ENCODE measurements at places on chromosomes 1 and 21.

- DNase-seq = no peak
Observed at GRCh38 chr1:66585002-66585401, 51.0 kb downstream of the SGIP1 start.

GRCh38 chr1:43358121-43358745 is 548 bp upstream of the CDC20 start:
- peak; percentile 49 for DNase-seq

DNA sequence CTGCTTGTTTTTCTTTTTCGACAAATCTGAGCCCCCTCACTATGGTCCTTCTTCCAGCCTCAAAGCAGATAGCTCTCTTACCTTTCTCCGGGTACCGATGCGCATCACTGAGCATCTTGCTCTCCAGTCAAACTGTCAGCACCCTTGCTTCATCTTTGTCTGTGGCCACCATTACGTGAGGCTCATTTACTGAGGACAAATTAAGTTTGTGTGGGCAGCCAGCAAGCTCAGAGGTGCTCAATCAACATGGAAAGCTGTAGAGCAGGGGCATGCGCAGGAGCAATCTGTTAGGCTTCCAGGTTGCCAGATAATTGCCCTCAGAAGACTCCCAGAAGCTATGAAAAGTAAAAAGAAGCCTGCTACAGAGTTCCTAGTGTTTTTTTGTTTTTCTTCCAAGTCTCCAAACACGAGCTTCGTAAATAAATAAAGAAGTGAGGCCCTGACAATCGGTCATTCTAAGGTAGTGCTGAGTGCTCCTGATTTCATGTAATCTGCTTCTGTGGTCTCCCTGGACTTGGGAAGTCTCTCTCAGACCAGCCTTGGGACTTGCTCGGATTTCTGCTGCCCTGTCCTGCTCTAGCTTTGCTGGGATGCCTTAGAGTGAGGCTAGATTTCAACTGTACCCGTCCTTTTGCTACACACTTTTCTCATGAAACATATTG is 1.8 kb downstream of the C1orf53 start:
- DNase-seq = no peak

GRCh38 chr1:203063287-203063686 is 22.5 kb downstream of the MYOG start:
- no peak for DNase-seq

DNA sequence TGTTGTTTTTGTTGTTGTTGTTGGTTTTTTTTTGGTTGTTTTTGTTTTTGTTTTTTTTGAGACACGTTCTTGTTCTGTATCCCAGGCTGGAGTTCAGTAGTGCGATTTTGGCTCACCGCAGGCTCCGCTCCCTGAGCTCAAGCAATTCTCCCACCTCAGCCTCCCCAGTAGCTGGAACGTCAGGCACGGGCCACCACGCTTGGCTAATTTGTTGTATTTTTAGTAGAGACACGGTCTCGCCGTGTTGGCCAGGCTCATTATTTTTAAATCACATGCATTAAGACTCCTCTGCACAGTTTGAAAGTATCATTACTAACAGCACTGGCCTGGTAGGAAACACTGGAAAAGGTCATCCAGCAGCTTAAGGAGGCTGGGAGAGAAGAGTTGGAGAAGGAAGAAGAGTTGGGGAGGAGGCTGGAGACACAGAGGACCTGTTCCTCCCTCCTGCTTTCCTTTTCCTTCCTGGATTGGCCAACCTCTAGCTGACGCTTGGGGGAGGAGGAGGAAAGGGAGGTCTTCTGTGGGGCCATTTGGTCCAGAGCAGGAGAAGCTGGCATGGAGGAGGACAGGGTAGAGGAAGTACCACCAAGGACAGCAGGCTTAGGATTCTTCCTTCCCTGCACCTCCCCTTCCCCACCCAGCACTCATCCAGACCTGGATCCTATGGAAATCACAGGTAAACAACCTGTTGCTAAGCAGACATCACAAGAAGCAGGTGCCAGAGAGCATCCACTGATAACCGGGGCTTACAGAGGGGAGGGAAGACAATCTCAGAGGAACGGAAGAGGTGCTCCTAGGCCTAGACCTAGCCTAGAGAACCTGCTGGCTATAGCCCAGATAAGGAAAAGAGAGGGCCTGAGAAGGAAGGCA is 71.9 kb upstream of the GOLT1A start:
- no peak for DNase-seq

DNA sequence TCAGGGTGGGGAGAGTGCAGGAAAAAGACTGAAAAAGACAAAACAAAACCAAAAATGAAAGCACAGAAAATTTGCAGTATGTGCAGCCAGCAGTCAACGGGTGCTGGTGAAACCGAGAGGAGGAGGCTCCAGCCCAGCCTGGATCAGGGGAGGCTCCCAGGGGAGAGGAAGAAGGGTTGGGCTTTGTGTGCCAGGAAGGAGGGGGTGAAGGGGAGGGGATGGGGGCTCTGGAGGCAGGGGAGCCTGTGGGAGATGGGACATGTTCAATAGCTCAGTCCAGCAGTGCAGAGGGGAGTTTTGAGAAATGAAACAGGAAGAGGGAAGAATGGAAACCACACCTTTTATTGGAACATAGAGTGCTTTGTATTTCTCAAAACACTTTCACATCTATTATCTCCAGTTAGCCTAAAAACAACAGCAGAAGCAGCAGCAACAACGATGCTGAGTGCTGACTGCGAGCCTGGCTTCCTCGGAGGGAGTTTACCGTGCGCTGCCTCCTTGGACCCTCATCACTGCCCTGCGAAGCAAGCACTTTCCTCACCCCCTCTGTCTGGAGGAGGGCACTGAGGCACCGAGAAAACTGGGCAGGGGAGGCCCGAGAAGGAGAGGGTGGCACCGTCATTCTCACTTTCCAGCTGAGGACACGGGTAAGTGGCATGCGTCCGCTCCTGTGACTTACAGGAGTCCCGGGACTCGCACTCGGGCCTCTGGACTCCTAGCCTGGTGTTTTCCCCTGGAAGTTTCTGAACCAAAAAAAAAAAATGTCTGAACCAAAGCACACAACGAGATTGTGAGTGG is 62.9 kb downstream of the MDM4 start:
- DNase-seq = peak; percentile 59

DNA sequence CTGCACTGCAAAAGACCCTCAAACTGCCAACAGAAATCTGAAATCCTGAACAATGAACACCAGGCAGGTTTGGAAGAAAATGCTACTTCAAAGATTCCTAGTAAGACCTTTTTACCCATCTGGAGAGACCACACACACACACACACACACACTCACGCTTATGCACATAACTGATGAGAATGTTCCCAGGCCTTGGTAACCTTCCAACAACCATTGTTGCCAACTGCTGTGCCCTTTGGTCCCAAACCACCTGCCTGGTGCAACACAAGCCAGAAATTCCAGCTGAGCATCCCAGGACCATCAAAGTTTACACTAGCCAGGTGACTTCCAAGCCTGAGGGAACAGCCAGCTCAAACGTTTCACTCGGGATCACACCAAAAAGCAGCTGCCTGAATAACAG is 56.9 kb downstream of the SEC16B start:
- DNase-seq = no peak

GRCh38 chr1:174519844-174520243 is 72.1 kb downstream of the GPR52 start:
- DNase-seq = no peak

DNA sequence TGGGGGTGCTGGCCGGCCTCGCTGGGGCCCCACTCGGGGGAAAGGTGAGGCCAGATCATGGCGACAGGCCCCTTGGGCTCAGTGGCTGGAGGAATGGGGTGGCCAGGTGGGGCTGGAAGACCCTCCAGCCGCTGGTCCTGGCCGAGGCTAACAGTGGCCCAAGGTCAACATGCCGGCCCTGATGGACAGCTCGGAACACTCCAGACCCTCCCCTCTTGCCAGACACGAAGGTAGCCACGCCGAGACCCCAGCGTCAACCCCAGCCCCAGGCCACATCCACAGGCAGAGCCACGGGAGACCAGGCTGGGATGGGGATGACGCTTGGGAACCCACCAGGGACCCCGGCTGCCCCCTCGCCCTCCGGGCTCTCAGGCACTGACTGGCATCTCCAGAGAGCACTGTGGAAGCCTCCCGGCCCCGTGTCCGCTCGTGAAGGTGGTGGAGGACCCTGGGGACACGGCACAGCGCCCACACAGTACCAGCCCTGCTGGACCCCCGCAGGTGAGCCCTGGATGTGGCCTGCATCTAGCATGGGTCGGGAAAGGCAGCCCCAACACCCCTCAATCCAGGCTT is 905 bp upstream of the C1QTNF12 start:
- DNase-seq = no peak

DNA sequence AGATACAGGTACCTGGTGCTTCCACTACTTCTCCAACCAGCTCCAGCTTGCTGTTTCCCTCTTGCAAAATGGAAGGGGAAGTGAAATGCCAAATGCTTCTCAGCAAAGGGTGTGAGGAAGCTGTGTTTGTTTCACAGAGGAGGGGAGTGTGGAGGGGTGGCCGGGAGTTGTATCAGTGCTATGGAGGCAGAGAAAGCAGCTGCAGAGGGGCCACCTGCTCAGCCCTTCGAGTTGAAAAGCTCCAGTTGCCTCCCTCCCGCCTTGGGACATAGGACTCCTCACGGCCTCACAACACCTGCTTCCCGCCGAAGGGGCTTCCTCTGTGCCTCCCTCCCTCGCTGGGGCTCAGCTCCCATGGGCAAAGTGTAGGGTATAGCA is 12.1 kb upstream of the LINGO4 start:
- no peak for DNase-seq

GRCh38 chr1:240649733-240650721 is 38.1 kb upstream of the GREM2 start:
- DNase-seq = no peak

DNA sequence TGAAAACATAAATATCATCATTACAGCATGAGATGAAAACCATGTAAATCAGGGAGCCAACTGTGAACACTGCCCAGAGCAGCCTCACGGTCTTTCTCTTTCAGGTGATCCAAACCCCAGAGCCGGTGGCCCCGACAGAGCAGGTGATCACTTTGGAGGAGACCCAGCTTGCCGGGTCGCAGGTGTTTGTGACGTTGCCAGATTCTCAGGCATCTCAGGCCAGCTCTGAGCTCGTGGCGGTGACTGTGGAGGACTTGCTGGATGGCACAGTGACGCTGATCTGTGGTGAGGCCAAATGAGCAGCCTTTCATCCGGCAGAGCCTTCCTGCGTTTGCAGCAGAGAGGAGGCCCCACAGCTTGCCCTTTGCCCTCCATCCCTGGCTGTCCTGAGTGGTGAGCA is 37.2 kb upstream of the EPHA8 start:
- no peak for DNase-seq

- no peak for DNase-seq
Observed at GRCh38 chr1:77413541-77414335, 131.9 kb downstream of the AK5 start.

GRCh38 chr1:220516722-220517042 is 11.3 kb upstream of the MARK1 start:
- DNase-seq = no peak

- DNase-seq = peak; percentile 51
Observed at GRCh38 chr1:107529511-107530149, 388.8 kb downstream of the NTNG1 start.

GRCh38 chr1:202616355-202616915 is 93.8 kb downstream of the SYT2 start:
- no peak for DNase-seq

GRCh38 chr1:231442735-231443134 is 20.6 kb upstream of the EGLN1 start:
- DNase-seq = peak; percentile 3

- no peak for DNase-seq
Observed at GRCh38 chr21:45032332-45032731, 42.0 kb upstream of the ADARB1 start.

DNA sequence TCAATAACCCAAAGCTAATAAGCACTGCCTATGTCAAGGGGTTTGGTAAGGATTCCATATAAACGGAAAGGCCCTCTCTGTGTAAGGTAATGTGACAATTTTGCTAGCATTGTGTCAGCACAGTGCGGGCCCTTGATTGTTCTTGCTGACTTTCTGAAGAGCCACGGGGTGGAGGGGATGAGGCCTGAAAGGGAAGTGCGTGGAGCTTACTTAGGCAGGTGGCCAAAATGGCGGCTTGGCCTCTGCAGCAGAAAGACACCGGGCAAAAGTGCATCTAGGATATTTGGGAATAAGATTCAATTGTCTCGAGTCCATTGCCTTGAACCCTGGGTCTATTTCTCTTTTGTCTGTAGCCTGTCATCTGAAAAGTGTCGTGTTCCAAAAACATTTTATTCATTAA is 114.3 kb downstream of the TGFB2 start:
- DNase-seq = peak; percentile 28

DNA sequence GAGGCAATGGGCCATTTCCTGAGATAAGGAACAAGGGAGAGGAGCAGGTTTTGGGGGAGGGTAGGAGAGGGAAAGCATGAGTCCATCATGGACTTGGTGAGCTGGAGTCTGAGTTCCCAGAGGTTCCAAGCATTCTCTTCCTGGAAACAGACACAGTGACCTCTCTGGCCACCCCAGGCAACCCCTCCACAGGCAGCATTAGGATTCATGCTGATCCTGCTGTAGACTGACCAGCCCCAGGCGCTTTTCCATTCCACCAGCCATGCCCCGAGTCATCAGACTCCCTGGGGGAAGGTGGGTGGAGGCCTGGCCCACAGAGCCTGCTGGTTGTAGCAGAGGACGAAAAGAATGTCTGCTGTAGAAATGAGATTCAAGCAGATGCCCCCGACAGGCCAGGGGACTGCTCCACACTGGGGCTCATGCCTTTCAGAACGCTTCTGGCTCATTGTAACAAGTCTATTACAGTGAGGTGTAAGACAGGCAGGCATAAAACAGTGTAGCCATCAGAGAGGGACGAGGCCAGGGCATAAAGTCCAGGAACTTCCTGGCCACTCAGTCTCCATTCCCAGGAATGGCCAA is 52.2 kb downstream of the KCND3 start:
- no peak for DNase-seq

DNA sequence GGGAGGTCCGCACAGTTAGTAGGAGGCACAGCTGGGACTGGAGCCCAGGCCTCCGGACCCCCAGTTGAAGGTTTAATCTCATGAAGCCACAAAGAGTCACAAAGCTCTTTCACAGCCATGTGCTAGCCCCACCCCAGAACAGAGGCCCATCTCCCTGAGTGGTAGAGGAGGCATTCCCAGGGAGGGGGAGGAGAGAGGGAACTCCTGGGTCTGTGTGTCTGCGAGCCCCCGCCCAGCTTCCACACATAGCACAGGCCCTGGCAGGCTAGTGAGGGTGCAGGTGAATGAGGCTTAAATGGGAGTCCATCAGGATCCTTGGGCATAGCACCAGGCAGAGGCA is 197.8 kb downstream of the MATN1 start:
- no peak for DNase-seq

GRCh38 chr1:84830136-84830535 is 62.9 kb downstream of the LPAR3 start:
- no peak for DNase-seq

Measured in fibroblast of pulmonary artery (primary cell).